ENCODE measurements at places on chromosomes 16 and 17. TPM values are rescaled to one million over a fixed set of nuclear protein-coding genes. Genes with fewer than 3 reads are reported as not detected.

Gene CAVIN1
- 0.32 TPM for total RNA-seq

Gene RNF222
- total RNA-seq: 0.13 TPM

Gene NGFR
- total RNA-seq: 0.07 TPM

Gene KIF18B
- total RNA-seq: not detected

Gene ALDH3A2
- 26.3 TPM for total RNA-seq

Gene RNF135
- total RNA-seq: 18.7 TPM

Gene CRYM
- total RNA-seq: not detected

Gene KRTAP1-1
- not detected for total RNA-seq

Gene TAC4
- not detected for total RNA-seq

Gene LRRC37A
- 6.2 TPM for total RNA-seq

Gene PERCC1
- total RNA-seq: 3.4 TPM

Gene SLFN12L
- 111 TPM for total RNA-seq

Gene CTRB1
- not detected for total RNA-seq

Gene ABI3
- 40.7 TPM for total RNA-seq

Gene PRR11
- total RNA-seq: 0.61 TPM

Gene BANP
- total RNA-seq: 81.2 TPM

Gene PRAC1
- not detected for total RNA-seq

Gene HS3ST3B1
- 29.2 TPM for total RNA-seq

Gene HSD11B2
- total RNA-seq: not detected

Gene CBFA2T3
- 0.14 TPM for total RNA-seq

Gene YWHAE
- 127 TPM for total RNA-seq

Gene ACSM3
- total RNA-seq: 10.9 TPM

Gene UTS2R
- not detected for total RNA-seq

Gene AXIN2
- total RNA-seq: 39.5 TPM

Gene HOXB6
- total RNA-seq: not detected

Gene B4GALNT2
- total RNA-seq: 0.03 TPM

Gene ATP2A1
- total RNA-seq: 0.56 TPM

Gene ARL17B
- 14.0 TPM for total RNA-seq

Gene KRTAP2-2
- not detected for total RNA-seq

Gene TEKT1
- not detected for total RNA-seq

Gene ARL17A
- total RNA-seq: 44.8 TPM

Data from naive thymus-derived CD4-positive, alpha-beta T cell (primary cell).